Breast epithelium (tissue), 4 donors: ENCODE measurements at places on chromosomes 16 and 17. TPM values are rescaled to one million over a fixed set of nuclear protein-coding genes. Genes with fewer than 3 reads are reported as not detected.

GRCh38 chr17:67506966-67507365 is 129.9 kb downstream of the PITPNC1 start:
- H3K4me3 ChIP-seq = no peak overlapping the region
- no peaks in the 10 kb centered on the region for H3K4me1 ChIP-seq
- DNase-seq = no peak
- H3K27ac ChIP-seq = no peak overlapping the region
- H3K36me3 ChIP-seq = no peaks in the 10 kb centered on the region
- H3K27me3 ChIP-seq = no peaks in the 10 kb centered on the region

DNA sequence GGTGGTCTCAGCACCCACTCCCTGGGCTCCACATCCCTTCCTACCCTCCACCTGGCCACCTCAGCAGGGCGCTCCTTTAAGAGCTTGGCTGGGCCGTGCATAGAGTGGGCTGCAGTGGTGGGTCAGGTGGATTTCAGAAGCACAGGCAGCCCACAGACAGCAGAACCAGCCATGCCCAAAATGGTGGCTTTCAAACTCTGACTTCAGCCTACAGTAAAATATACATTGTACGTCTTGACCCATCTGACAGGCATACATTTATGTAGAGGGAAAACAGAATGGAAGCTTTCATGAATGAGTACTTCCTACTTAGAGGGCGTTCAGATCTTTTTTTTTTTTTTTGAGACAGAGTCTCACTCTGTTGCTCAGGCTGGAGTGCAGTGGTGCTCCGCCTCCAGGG is 26.0 kb upstream of the LASP1NB start:
- no peaks in the 10 kb centered on the region for H3K27me3 ChIP-seq
- H3K36me3 ChIP-seq = no peaks in the 10 kb centered on the region
- H3K4me1 ChIP-seq = peaks cover 16% of the 10 kb centered on the region
- H3K27ac ChIP-seq = peak overlapping the region; percentile 62
- H3K4me3 ChIP-seq = no peak overlapping the region

C1QBP gene
- total RNA-seq = 59.0 TPM

APOH gene
- not detected for total RNA-seq
